ENCODE measurements at places on chromosomes 5 and 9.
A peak's percentile ranks its signal among the peaks of the same experiment; 100 is the strongest.

GRCh38 chr9:126854734-126855133 is 5.7 kb upstream of the ZBTB34 start:
- no peak for DNase-seq

- no peak for DNase-seq
Measured at GRCh38 chr9:76378367-76379073, 15.7 kb downstream of the RFK start.

DNA sequence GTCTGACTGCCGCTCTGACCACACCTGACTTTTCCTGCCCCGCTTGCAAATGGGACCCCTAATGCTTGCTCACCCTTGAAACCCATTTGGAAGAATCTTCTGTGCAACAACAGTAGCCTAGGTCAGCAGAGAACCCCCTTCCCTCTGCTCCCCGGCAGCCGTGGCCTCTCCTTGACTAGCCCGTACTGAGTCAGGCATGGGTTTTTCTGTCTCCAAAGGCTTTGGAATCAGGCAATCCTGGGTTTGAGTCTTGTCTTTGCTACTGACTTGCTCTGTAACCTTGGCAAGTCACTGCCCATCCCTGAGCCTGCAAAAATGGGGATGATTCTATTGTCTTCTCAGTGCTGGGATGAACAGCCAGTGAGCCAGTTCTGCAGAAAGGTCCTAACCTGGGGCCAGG is 135.4 kb downstream of the RGS3 start:
- DNase-seq: no peak

DNA sequence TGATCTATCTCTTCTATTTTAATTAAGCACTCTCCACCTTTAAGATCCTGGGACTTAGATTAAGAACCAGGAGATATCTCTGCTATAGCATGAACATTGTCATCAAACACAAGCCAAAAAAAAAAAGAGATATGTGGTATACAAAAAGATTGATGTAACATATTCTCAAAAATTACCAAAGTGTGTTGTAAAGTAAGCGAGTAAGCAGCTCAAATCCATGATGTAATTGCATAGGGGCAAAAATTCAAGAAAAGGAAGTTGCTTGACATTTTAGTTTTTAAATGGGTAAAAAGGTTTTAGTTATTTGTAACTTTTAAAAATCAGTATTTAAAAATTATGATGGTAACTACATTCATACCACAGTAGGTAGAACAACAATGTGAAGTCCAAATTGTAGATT is 40.7 kb downstream of the CNTRL start:
- no peak for DNase-seq

DNA sequence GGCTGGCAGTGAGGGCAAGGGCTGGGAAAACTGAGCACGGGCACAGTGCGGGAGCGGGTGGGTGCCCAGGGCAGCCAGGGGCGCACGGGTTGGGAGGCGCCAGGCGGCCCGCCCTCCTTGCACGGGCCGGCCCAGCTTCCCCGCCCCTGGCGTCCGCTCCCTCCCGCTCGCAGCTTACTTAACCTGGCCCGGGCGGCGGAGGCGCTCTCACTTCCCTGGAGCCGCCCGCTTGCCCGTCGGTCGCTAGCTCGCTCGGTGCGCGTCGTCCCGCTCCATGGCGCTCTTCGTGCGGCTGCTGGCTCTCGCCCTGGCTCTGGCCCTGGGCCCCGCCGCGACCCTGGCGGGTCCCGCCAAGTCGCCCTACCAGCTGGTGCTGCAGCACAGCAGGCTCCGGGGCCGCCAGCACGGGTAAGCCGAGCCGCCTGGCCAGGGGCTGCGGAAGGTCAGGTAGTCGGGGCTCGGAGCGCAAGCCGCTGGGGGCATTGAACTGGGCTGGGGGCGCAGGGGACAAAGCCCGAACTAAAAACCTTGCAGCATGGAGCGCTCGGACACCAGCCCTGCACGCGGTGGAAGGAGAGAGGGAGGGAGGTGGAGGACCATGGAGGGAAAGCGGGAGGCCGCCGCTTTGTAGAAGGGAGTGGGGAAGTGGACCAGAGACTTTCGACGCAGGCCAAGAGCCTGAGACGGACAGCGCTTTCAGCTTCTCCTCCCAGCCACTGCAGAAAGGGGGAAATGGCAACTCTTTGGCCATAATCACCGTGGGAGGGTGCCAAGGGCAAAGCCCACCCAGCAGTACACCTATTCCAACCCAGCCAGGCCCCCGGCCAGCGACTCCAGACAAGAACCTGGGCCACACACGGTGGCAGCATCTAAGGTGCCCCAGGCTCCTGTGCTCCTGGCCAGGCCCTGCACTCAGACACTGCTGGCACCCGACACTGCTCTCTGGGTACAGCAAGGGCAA is at the start of gene TGFBI:
TGFBI (plus strand) TSS at position 207 of the 961 bp plus-strand sequence; CDS start at position 275, 68 bp downstream.
- DNase-seq: peak; percentile 3

- no peak for DNase-seq
Measured at GRCh38 chr9:78563269-78563668, 266.3 kb downstream of the PSAT1 start.

GRCh38 chr5:177478711-177479646 is 5.5 kb upstream of the DBN1 start:
- DNase-seq: no peak

- no peak for DNase-seq
Measured at GRCh38 chr9:33294670-33295432, 4.5 kb downstream of the NFX1 start.

GRCh38 chr9:99921875-99922710 is 15.6 kb downstream of the STX17 start:
- DNase-seq: no peak

DNA sequence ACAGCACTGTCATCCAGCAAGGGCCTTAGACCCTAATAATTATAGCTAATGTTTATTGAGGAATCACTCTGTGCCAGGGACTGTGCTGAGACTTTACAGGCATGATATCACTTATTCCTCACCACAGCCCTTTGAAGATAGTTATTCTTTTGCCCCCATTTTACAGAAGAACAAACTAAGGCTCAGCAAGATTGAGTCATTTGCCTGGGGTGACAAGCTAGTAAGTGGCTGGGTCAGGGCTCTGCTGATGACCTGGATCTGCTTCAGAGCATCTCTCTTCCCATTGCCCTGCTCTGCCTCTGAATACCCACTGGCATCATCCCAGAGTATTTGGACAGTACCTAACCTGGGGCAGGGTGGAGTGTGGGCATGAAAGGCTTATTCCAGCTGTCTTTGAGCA is 11.8 kb downstream of the JADE2 start:
- DNase-seq: no peak

GRCh38 chr5:31516802-31517201 is 15.1 kb downstream of the DROSHA start:
- no peak for DNase-seq

DNA sequence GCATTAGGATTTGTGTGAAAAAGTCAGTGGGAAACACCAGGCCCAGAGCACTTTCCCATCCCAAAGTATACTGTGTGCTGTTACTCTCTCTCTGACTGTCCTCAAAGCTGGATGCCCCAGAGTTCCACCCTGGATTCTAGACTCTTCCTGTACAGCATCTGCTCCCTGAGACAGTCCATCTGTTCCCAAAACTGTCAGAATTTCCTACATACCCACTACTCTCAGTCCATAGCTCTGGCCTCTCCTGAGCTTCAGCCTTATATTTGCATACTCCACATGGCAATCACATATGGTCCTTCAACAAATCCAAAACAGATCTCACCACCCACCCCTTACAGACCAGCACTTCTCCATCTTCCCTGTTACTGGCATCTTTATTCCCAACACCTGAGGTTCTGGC is 9.5 kb downstream of the ELP1 start:
- no peak for DNase-seq

DNA sequence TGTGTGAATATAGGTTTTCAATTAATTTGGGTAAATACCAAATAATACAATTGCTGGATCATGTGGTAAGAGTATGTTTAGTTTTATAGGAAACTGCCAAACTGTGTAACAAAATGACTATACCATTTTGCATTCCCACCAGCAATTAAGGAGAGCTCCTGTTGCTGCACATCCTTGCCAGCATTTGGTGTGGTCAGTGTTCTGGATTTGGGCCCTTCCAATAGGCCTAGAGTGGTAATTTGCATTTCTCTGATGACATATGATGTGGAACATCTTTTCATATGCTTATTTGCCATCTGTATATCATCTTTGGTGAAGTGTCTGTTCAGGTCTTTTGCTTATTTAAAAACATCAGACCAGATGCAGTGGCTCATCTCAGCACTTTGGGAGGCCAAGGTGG is 11.6 kb upstream of the RFK start:
- DNase-seq: no peak

GRCh38 chr9:27457445-27457844 is 66.6 kb upstream of the IFNK start:
- no peak for DNase-seq

DNA sequence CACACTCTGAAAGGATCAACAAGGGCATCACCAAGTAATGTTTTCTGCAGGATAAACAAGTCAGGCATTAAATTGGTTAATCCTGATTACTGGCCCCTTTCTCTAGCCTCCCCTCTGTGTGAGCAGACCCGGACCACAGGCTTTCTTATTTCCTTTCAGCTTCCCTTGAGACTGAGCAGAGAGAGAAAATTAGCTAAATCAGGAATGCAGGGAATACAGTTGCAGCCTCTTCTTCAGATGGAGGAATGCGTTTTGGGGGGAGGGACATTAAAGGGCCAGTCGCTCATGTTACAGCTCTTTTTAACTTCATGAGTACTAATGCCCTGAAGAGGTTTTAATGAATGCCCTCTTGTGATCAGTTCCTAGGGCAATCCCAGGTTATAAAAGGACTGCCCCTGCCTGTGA is 19.8 kb downstream of the PCDHAC2 start:
- no peak for DNase-seq

DNA sequence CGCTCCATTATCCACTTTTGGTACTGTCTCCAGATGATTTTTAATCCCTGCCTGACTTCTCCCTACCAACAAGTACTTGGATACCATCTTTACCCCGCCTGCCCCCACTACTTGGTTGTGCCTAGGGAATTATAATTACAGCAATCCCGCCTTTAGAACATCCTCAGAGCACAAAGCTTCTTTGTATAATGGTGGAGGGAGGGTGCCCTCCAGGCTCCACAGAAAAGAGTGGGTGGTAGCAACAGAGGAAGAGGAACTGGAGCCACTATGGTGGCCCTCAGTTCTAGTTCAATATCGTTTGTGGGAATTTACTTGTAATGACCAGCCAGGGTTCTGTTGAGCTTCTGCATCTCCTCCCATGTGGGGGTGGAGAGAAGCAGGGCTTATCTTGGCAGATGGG is 79.0 kb upstream of the RNF38 start:
- DNase-seq: no peak
